ENCODE measurements at places on chromosomes 12 and 14.

DNA sequence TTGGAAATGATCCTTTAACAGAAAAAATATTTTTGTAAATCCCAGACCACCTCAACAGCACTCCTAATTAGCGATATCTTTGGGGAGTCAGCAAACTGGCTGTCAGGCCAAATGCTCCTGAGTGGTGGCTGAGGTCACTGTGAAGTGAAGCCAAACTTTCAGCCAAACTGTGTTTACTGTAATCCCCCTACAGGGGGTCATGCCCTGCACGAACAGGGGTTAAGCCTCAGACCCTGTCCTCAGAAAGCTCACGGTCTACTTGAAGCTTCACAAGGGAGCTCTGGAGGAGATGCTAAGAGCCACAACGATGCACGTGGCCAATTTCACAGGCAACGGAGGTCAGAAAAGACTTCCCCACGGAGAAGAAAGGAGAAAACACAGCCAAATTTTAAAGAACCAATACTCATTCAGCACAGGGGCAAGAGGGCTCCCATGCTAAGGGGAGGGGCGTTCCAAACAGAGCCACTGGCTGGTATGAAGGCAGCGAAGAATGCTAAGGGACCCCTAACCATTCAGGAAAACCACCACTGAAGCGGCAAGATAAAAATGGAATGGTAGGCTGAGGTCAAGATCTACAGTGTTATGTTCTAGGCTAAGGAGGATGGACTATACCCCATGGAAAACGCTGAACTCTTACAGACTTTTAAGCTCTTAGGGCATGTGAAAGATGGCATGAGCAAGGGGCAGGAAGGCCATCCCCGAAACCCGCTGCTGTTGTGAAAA, 105.4 kb downstream of the ITPR2 start:
- DNase-seq = no peak

DNA sequence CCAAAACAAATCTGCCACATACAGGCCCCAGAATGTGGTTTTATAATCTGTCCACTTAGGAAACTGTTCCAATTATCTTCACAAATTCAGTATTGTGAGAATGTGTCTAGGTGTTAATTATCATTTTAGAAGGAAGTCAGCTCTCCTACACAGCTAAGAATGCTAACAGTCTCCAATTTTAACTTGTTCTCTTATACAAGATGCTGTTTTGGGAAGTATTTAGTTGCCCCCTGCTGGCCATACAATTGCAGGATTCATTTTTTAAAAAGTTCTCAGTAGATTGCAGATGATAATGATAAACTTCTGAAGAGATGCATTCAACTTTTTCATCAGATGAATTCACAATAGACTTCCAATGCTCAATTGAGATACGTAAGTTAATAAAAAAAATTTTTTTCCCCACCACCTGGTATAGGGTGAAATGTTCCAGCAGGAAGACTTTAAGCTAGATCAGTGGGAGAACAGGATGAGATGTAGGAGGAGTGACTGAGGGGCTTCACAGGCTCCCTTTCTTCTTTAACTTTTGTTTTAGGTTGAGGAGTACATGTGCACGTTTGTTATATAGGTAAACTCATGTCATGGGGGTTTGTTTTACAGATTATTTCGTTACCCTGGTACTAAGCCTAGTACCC, 27.3 kb upstream of the OSBPL8 start:
- peak; percentile 44 for DNase-seq

DNA sequence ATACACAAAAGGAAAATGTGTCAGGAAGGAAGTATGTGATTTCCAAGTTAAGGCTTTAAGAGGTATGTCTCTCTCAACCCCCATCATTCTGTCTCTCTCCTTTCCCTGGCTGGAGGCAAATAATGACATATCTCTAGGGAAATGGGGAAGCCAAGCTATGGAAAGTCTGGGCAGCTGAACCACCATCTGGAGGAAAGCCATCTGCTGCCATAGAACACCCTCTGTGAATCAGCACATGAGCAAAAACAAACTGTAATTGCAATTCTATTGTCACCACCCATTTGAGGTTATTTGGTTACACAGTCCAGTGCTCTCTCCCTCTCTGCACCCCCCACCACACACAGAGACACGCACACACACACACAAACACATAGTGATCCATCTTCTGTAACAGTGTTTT, 766.2 kb downstream of the FLRT2 start:
- DNase-seq = no peak

- no peak for DNase-seq
These were observed 130.8 kb downstream of the LLPH start for GRCh38 chr12:65999564-66000280.

GRCh38 chr12:32298917-32299316, 100.4 kb upstream of the FGD4 start:
- DNase-seq = no peak

GRCh38 chr12:26158078-26158764, 33.4 kb upstream of the BHLHE41 start:
- DNase-seq = no peak

DNA sequence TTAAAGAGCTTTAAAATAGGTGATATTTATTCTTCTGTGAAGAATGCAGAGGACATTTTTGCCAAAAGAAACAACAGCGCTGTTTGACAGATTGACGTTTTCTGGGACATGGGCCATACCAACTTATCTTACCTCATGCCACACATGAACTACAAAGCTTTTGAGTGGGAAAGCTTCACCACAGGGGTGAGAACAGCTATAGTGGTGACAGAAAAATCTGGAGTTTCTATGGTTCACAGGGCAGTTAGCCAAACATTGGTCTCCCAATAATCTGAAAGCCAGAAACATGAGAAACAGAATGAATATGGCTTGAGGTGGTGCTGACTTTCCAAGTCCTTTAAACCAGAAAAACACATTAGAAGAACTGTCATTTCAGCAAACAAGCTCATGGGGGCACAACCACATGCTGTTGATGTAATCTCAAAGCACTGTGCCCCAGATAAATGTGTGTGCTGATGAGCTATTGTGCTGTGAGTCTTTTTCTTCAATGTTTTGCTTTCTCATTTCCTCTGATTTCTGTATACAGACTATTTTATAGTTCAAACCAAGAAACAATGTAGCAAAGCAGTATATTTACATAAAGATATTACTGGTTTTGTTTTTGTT, 905.4 kb downstream of the SLC16A7 start:
- no peak for DNase-seq

- DNase-seq = no peak
These were observed 780.9 kb downstream of the RPS29 start for GRCh38 chr14:48805315-48805714.

- no peak for DNase-seq
These were observed 752 bp downstream of the PRICKLE1 start for GRCh38 chr12:42588524-42589464.

- no peak for DNase-seq
These were observed 5.2 kb upstream of the ACADS start for GRCh38 chr12:120720234-120720986.

DNA sequence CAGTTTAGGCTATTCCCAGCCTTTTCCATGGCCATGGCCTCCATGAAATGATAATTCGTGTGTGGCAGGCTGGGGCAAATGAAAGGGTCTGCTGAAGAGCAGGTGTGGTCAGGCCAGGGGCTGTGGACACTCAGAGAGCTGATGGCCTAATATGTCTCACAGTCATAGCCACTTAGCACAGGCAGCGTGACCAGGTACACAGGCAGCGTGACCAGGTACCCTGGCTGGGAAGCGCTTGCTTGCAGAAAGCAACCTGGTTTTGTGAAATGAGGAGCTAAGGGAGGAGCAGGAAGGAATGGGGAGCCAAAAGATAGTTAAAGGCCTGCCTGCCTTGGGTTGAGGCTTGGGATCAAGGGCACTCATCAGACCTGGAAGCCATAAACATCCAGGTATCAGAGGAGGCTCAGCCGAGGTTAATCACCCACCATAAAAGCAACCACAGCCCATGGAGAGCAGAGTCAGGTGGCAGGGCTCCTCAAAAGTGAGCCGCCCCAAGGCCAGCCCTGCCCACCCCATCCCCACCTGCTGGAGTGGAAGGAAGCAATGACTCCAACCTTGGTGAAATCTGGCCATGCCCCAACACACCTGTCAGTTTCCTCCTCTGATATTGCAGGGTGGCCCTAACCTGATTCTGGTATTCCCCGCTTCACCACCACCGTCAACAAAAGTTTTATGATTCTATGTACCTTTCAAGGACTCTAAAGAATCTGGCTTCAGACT, 8.0 kb upstream of the KRT8 start:
- DNase-seq = no peak

DNA sequence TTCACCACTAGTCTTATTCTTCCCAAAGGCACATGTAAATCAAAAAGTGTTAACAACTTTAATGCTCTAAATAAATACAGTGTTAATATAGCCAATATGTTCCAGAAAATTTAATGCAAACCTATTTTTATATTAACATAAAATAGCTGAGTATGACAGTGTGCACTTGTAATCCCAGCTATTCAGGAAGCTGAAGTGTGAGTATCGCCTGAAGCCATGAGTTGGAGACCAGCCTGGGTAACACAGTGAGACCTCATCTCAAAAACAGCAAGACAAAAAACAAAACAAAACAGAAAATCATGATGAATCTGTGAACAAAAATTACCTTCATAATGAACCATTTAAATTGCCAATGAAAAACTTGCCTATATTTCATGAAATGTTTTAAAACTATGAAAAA, 798.9 kb downstream of the SLC6A15 start:
- DNase-seq = no peak

DNA sequence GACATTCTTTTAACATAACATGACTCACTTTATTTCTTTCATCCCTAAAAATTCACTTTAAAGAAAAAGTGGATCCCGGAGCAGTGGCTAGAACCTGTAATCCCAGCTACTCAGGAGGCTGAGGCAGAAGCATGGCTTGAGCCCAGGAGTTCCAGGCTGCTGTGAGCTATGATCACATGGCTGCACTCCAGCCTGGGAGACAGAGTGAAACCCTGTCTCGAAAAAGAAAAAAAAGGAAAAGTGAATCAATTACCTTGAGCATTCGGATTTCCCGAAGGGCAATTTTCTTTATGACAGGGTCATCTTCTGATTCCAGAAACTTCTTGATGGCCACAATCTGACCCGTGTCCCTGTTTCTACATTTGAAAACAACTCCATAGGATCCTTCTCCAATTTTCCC, 1.2 kb downstream of the CDKL1 start:
- no peak for DNase-seq

DNA sequence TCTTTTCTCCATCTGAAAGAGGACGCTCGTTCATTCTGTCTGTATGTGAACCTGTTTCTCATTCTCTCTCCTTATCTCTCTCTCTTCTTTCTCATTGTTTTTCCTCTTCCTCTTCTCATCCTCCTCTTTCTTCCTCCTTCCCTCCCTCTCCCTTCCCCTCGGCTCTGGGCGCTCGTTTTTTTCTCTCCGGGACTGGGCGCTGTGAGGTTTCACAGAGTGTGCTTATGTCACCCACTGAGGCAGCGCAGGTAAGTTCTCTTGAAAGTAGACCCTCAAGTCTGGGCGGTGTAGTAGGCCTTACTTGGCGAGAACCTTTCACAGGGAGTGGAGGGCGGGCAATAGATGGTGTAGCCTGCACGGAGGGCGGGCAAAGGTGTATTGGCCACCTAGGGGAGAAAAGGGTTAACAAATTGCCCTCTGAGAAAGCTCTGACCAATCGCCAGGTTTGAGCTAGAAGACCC, 4.5 kb upstream of the SIX1 start:
- no peak for DNase-seq

DNA sequence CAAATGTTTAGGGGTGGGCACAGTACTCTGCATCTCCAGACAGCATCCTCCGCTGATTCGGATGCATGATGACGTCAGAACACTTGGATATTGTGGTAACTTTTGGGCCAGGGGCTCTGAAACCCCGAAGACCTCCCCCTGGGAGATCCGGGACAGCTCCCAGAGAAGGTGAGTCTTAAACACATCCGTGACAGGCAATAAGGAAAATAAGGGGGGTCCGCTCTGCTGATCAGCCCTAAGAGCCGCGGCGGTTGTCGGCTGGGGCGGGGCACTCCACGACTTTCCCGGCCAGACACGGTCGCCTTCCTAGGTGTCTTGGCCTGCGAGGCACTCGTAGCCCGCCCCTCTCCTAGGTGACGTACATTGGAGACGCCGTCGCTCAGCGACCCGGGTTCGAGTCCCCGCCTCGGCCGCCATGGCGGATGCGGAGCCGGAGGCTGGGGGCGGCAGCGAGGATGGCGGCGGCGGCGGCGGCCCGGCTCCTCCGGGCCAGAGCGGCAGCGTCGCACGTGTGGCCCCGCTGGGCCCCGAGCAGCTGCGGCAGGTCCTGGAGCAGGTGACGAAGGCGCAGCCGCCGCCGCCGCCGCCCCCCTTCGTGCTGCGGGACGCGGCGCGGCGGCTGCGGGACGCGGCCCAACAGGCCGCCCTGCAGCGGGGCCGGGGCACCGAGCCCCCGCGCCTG, at the start of gene ZNF839:
Gene ZNF839 (plus strand): TSS at position 396 of the 682 bp plus-strand sequence. CDS start 20 bp downstream, at position 416.
- peak; percentile 92 for DNase-seq

GRCh38 chr12:93404961-93405849, 27.5 kb downstream of the NUDT4 start:
- no peak for DNase-seq

DNA sequence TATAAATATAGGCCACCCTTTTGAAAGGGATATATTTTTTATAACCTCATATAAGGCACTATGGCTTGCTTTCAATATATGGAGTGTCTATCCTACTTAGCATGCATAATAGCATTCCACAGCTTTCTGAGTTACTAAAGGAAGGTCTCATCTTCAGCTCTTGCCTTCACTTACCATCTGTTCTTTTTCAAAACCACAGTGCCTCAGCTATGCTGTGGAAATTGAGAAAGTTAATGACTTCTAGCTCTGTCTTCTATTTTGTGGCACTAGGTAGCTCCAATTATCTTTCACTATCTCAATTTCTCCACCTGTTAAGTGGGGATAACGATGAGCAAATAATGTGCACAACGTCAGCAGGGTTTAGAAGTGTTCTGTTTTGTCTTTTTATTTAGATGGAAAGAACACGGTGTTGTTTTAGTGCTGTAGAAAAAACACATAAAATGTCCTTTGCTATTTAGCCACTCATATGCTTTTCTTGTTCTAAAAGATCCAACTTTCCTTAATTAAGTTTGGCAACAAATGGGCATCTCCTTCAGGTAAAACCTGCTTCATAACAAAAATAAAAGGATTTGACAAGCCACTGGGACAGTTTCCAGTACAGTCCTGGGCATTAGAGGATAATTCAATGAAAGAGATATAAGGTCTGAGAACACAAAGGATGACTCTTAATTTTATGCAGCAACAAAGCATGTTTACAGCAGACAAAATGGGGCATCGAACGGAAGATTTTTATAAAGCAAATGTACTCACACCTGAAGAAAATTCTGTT, 462.0 kb upstream of the SYT1 start:
- DNase-seq = no peak

- no peak for DNase-seq
These were observed 1.1 kb downstream of the NCAPD2 start for GRCh38 chr12:6494968-6495367.

DNA sequence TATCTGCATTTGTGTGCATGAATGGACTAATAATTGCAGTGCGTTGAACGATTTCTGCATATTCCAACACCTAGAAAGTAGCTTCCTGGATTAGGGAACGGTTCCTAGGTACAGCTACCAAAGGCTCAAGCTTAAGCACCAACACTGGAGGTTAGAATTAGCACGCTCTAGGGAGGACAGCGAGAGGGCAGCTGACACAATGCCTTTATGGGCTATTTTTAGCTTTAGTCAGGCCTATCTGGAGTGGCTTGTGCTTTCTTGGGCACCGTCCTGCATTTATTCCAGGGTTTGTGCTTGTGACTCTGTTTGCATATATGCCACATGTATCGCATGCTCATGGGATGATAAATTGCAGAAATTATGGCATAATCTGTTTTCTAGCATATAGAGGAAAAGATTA, 13.7 kb downstream of the ETV6 start:
- no peak for DNase-seq

GRCh38 chr12:3996322-3996721, 123.1 kb upstream of the PARP11 start:
- DNase-seq = no peak

GRCh38 chr14:21014761-21015190, 10.1 kb downstream of the NDRG2 start:
- peak; percentile 85 for DNase-seq

- peak; percentile 69 for DNase-seq
These were observed 4.5 kb downstream of the USP15 start for GRCh38 chr12:62264706-62265105.

Measured in CD4-positive, alpha-beta T cell treated with Interferon alpha-2 for 1 hour (primary cell).